NCI-H1048 (cell line): ENCODE measurements at places on chromosomes 5 and 9.
A peak's percentile ranks its signal among the peaks of the same experiment; 100 is the strongest.

GRCh38 chr9:32264170-32264864, 120.1 kb upstream of the ACO1 start:
- no peak for DNase-seq

DNA sequence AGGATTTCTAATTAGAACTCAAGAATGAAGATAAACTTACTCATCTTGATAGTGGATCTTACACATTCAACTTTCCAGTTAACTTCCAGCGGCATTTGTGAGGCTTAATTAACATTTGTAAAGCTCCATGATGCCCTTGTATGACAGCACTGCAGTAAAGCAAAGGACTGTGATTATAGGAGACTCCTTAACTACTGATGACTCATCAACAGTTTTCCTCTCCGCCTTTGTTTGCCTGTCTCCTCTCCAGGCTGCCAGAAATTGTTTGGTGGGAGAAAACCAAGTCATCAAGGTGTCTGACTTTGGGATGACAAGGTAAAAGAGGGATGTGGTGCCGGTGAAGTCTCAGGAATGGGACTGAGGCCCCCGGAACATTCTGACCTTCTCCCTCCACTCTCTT, 20.4 kb upstream of the CYFIP2 start:
- no peak for DNase-seq

GRCh38 chr5:90022711-90023053, 386.9 kb downstream of the CETN3 start:
- no peak for DNase-seq

GRCh38 chr5:16863469-16863946, 72.6 kb downstream of the MYO10 start:
- DNase-seq, result no peak

DNA sequence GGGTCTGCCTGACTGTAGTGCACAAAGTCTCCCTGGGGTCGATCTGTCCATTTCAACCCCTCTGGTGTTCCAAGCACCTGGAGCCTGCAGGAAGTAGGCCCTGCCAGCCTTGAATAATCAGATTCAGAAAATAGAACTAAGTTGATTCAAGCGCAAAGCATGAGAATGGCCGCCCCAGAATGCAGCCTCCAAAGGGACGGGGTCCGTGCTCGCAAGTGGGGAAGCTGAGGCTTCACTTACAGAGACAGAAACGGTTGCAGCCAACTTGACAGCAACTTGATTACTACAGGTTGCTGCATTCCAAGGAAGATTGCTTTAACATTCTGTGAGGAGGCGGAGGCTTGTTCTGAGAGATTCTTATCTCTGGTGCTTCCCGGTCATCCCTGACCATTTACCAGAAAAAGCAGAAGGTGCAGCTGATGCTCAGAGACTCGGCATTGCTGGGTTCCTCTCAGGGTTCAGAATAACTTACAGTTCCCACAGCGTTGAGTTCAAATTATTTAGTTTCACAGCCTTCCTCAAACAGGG, 14.9 kb upstream of the LRRC14B start:
- DNase-seq, result no peak

- DNase-seq, result no peak
These were observed 42.1 kb downstream of the SARDH start for GRCh38 chr9:133696071-133696472.

GRCh38 chr9:122056484-122056883, 36.6 kb downstream of the TTLL11 start:
- no peak for DNase-seq

DNA sequence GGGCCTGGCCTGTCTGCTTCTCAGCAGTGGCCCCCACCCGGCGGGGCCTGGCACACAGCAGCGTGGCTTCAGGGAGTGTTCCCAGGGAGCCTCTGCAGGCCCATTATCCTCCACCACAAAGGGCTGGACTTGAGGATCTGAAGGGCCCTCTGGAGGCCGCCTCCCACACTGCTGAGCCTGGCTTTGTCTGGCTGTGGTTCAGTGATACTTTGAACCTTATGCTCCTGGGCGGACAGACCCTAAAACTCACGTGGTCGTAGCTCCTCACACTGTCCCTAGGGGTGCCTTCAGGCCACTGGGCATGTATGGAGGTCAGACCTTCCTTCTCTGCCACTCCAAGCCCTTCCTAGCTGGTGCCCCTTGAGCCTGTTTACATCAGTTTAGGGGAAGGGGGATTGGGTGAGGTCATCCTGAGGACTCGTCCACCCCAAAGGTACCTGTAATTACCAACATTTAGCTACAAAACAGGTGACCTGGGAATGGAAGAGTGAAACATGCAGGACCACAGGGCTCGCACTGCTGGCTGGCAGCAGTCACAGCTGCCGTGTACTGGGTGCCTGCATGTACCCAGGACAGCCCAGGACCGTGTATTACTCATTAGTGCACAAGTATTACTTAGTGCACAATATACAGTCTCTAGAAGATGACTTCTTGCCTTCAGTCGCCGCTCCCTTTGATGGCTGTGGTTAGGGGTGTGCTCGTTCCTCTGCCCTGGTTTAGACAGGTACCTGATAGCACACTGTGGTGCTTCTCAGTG, 8.5 kb downstream of the GRHPR start:
- DNase-seq, result no peak

DNA sequence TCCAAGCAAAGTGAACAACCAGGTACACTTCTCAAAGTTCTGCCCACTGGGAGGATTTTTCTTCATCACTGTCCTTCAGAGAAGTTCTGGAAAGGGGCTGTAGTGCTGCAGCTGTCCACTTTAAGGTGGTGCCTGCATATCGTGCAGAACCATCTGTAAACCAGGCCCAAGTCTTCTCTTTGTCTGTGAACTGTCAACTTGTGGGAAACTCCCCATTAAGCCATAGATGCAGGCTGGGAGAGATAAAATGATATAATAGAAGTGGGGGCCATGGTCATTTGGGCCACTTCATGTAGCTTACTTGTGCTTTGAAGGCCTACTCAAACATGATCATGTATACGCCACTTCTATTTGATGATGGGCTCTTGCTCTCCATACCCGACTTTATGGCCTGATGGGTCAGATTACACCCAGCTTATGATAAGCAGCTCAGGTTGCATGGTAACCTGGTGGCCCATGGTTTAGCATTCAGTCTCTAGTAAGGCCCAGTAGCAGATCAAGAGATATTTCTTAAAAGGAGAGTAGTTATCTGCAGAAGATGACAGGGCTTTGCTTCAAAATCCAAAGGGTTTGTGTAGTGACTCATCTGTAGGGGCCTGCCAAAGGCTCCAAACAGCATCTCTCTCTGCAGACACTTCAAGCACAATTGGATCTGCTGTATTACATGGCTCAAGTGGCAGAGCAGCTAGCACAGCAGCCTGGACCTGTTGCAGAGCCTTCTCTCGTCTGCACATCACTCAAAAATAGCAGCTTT, 15.7 kb upstream of the BTF3 start:
- no peak for DNase-seq

DNA sequence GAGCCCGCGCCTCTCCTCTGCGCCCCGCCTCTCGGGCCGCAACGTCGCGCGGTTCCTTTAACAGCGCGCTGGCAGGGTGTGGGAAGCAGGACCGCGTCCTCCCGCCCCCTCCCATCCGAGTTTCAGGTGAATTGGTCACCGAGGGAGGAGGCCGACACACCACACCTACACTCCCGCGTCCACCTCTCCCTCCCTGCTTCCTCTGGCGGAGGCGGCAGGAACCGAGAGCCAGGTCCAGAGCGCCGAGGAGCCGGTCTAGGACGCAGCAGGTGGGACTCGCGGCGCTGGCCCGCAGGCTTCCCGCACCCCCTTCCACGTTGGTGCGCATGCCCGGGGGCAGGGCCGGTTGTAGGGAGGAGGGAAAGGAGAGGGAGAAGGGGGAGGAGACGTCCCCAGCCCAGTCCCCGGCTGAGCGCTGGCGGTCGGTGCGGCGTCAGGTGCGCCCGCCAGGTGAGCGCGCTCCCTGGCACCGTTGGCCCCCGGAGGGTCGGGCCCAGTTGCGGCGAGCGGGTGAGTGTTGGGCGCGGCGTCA, at the start of gene OCLN:
Gene OCLN, plus strand, starts transcription at position 400 of the 532 bp plus-strand sequence. CDS start 11,455 bp downstream, outside the sequence.
- DNase-seq, result peak; percentile 59

- DNase-seq, result peak; percentile 83
These were observed 60.1 kb upstream of the ZNF608 start for GRCh38 chr5:124806373-124807077.

DNA sequence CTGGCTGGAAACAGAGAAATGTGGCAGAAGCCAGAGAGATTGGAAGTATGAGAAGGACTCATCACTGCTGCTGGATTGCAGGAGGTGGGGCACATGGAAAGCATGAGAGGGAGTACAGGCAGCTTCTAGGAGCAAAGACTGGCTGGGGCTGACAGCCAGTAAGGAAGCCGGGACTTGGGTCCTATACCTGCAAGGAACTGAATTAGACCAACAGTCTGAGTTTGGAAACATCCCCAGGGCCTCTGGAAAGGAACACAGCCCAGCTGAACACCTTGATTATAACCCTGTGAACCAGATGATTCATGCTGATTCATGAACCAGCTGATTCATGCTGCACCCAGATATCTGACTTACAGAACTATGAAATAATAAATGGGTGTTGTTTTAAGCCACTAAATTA, 93.4 kb downstream of the OSTF1 start:
- DNase-seq, result no peak

GRCh38 chr9:97501972-97502221, 431 bp downstream of the TMOD1 start:
- no peak for DNase-seq

- DNase-seq, result no peak
These were observed 28.7 kb downstream of the PNPLA7 start for GRCh38 chr9:137521405-137521985.

DNA sequence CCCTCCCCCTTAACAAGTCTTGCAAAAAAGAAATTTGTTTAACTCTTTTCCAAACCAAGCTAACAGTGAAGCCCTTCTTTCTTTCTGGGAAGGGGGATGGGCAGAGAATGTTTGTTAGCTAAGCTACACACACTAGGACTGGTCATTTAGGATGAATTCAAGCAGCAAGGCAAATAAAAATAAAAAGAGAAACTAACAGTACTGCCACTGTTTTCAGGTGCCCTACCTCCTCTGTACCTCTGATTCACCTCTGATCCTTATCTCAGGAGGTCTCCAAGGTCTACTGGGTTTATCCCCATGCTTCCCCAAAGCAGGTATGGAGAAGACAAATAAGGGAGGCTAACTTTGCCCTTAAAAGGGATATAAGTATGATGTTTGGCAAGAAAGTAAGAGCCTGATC, 52.9 kb downstream of the ELL2 start:
- no peak for DNase-seq

DNA sequence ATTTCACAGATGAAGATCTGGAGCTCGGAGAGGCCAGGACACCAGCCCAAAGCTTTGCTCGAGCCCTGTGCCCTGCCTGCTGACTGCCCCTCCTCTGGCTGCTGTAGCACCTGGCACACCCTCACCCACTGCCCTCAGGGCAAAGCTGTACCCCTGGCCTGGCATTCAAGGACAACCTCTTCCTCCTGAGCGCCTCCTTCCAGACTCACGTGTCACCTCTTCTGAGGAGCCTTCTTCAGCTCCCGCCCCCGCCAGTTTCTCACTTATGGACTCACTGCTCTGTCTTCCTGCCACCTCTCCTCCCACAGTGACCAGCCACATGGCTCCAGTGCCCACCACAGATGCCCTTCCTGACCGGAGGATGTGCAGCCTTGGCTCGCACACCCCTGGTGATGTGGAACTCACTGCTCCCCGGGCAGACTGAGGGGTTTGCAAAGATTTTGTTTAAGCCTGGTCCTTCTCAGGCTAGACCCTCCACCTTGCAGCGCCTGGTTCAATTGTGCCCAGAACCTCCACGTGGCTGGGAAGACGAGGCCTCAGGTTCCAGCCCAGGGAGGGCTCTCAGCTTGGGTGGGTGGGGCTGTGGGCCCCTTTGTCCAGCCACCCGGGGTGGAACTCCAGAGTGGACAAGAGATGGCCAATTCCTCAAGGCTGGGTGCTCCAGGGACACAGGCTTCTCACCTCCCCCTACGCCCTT, 46.6 kb upstream of the PHYKPL start:
- DNase-seq, result no peak

DNA sequence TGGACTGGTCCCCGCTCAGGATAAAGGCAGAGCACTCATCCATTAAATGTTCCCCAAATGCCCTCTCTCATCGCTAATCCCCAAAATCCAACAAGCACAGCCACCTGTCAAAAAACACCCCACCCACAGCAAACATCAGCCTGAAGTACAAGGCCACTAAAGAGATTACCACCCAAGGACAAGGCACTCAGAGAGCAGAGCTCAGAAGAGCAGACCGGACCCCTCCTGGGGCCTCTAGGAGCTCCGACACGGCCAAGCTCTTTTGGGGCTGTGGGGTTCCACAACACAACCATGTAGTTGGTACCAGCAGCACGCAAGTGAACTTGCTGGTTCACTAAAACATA, 9.8 kb downstream of the VDAC1 start:
- DNase-seq, result no peak

- no peak for DNase-seq
These were observed 4.9 kb upstream of the NR5A1 start for GRCh38 chr9:124511891-124512805.

DNA sequence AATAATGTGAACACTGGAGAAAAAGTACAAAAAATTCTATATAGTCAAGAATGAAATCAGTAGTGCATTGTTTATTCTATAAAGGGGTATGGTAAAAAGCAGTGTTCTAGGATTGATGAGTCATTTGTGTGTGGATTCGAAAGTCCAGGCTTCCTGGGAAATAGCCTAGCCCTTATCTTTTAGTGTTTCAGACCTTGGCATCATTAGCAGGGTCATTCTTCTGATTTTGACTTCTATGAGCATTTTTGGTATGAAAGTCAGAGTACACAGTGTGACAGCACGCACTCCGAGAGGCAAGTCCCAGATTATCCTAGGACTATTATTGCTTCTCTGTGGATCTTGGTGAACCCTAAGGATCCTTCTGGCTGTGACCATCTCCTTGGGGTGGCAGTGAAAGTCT, 16.9 kb downstream of the PCSK5 start:
- no peak for DNase-seq
